ENCODE measurements at places on chromosomes 6 and 20.

- no peak for DNase-seq
Observed at GRCh38 chr6:141521440-141521839, 611.3 kb upstream of the GJE1 start.

DNA sequence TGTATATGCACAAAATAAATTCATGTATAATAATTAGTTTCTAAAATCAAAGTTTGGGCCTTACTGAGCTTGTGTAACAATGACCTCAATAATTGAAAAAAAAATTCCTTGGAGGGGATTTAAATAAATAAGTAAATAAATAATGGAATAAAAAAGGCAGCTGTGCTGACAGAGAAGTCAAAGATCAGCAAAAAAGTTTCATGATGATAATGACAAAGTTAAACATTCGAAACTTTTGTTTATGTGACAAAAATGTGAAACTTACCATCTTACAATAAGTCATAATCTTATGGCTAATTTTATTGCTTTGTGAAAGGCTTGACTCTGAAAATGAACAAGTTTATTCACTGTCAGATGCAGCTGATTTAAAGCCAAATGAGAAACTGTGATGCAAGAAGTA is 3.1 kb upstream of the TTK start:
- no peak for DNase-seq

GRCh38 chr20:41865938-41866337 is 247.8 kb upstream of the CHD6 start:
- no peak for DNase-seq

GRCh38 chr6:33248643-33248931 is 23.1 kb downstream of the VPS52 start:
- no peak for DNase-seq

GRCh38 chr6:134381959-134382358 is 64.0 kb upstream of the SGK1 start:
- no peak for DNase-seq

DNA sequence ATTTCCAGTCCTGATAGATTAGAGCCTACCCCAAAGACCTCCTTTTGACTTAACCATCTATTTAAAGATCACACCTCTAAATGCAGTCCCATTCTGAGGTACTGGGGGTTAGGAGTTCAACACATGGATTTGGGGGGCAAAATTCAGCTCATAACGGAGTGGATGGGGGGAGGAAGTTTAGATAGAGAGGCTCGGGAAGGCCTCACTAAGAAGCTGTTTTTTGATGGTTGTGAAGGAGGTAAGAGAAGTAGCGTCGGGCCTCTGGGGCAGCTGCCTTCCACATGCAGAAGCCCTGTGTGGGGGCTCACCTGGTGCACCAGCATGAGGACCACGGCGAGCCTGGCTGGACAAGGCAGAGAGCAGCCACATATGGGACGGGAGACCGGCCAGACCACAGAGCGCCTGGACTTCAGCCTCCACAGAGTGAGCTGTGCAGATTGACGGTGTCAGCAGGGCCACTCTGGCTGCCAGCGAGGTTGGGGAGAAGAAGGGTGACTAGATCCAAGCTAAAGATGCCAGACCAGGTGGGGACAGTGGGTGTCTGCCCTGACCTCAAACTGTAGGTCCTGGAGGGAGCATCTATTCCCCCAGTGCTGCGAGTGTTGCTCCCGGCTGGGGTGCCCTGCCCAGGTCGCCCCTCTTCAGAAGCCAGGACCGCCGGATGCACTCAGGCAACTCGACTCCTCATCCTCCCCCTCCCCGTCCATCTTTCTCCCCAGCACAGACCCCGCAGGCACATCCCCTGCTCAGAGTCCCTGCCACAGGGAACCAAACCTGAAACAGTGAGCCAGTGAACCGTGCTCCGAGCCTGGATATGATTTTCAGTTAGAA is 5.1 kb upstream of the SYNJ2 start:
- DNase-seq, result no peak

GRCh38 chr6:57068061-57068460 is 21.6 kb downstream of the KIAA1586 start:
- DNase-seq, result no peak

GRCh38 chr20:16732506-16733152 is 2.8 kb downstream of the SNRPB2 start:
- DNase-seq, result no peak

DNA sequence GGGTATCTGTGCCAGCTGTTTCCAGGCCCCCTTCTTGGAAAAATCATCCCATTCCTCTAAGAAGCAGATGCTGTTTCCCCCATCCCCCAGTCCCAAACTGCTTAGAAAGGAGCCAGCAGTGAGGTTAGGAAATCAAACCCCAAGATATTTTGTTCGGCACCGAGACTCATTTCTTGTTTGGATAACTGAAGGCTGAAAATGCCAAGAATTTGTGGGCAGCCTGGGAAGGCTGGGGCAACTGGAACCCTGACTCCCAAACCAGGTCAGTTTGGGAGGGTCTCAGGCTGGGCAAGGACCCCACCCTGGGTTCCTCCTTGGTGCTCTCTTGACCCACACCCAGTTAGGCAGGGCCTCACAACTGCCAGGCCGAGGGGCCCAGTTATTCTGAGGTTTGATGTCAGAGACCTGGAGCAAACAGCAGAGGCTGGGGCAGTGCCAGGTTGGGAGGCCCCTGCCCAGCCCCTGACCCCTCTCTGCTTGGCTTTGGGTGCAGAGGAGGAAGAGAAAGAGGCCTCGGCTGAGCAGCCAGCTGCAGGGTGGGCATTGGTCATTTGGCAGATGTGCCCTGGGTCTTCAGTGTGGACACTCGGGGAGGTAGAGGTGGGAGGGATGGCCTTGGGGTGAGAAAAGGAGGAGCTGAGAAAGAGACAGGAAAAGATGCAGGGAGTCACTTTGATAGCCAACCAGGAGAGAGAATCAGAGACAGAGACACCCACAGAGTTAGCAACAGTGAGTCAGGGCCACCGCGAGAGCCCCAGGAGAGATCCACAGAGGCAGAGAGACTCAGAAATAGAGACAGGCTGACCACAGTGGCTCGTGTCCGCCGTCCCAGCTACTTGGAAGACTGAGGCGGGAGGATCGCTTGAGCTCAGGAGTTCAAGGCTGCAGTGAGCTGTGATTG is 5.0 kb downstream of the ANGPT4 start:
- DNase-seq, result no peak

DNA sequence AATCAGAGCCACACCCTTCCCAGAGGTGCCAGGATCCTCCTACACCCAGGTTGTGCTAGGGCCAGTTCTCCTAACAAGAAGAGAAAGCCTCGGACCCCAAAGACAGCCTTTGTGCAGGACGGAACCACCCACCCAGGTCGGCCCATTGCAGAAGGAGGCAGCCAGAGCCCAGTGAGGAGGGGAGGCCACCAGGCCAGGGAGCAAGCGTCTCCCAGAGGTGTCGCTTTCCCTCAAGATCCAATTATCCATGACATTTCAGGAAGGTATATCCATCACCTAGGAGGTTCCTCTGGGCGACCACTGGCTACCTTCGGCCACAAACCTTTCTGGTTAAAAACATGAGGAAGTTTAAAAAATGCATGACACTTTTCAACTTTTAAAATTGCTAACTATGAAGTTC is 87.4 kb upstream of the THBS2 start:
- DNase-seq, result no peak

All from NCI-H2081 treated with DMSO at 0.1 percent for 48 hours (cell line).